ENCODE measurements at places on chromosomes 4 and X.
A peak's percentile ranks its signal among the peaks of the same experiment; 100 is the strongest.

GRCh38 chr4:113682730-113683537, 78.6 kb downstream of the CAMK2D start:
- peak; percentile 26 for DNase-seq

DNA sequence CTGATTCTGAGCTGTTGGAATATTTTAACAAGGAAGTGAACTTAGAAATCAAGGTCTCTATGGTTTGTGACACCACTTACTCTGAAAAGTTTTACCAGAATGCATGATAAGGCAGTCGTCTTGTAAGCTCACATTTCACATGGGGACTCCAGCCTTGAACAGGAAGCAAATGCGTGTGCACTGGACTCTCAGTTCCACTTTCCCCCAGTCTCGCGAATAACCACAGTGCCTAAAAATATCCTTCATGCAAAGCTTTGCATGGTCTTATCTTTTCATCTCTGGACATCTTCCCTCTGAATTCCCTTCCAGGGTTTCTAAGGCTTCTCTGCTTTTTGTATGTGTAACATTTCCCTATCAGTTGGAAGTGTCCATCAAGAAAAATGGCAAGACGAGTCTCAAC, 581.8 kb downstream of the NLGN4X start:
- DNase-seq: no peak

DNA sequence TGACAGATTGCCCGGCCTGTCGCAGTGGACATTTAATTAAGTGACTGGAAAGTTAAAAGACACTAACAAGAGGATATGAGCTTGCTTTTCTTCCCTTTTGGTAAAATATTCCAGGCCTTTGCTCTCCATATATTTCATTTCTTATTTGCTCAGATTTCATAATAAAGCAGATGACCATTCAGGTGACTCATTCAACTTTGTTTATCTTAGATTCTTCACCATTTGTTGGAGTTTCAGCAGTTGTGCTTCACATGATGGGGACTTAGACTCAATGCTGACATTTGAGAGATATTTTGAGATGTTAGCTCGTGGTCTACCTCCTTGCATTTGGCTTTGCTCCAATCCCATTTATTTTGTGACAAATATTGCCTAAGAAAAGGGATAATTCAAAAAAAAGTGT, 312.2 kb downstream of the ARHGAP24 start:
- no peak for DNase-seq

DNA sequence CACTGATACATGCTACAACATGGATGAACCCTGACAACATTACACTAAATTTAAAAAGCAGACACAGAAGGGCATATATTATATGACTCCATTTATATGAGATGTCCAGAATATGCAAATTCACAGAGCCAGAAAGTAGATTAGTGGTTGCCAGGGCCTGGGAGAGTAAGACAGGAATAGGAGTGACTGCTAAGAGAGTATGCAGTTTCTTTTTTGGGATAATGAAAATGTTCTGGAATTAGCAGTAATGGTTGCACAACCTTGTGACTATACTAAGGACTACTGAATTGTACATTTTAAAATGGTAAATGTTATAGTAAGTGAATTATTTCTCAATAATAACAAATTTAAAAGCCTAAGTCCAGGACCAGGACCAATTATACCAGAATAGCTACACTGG, 29.5 kb upstream of the NUP54 start:
- DNase-seq: no peak
